GOT3 (cell line): ENCODE measurements at places on chromosomes 16 and 17.

DNA sequence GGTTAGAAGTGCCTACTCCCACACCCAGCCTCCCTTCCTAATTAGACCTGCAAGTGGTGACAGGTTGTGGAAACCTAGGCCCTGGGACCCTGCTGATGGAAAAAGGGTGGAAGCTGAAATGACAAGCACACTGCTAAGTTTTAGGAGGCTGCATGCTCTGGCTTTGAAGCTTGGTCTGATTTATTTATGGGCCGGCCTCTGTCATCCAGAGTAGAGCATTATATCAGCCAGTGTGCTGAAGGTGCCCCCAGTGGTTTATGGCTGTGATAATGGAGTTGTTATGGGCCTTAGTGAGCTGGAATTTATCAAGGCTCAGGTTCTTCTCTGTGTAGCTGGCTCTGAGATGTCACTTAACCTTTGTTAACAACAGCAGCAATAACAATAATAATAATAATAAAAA lies 142.6 kb downstream of the UTP18 start:
- DNase-seq, result no peak

DNA sequence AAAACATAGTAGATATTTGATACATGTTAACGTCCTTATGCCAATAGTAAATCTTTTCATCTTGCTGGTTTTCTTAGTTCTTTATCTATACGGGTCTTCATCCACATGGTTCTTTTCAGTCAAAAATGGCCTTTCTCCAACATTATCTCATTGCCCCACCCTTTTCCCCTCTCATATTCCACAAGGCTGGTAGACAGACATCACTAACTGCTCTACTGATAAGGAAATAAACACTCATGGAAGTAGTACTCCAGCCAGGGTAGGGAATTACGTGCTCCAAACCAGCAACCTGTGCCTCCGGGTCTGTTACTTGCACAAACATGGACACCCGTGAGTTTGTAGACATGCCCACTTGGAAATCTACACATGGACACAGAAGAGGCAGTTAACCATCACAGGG lies 141.4 kb downstream of the XYLT1 start:
- DNase-seq, result no peak

DNA sequence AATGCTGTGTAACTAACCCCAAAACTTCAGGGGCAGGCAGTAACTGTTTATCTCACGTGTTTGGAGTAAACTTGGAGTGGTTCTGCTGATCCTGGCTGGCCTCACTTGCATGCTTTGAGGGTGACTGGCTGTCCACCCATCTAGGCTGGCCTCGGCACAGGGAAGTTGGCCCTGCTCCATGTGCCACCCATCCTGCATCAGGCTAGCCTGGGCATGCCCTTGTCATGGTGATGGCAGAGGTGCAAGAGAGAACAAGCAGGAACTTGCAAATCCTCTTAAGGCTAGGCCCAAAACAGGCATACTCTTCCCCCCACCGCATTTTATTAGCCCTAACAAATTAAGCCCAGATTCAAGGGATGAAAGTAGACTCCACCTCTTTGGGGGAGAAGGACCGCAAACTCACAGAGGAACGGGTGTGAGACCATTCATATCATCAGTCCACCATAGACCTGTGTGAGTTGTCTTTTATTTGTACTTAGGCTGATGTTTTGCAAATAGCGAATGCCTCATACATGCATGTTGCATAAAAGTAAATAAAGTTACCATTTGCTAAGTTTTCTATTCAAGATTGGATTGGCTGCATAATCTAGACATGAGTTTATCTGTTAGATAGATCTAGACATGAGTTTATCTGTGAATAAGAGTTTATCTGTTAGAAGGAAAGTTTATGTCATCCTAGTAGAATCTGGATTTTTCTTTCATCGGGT lies 221.0 kb downstream of the CCDC182 start:
- DNase-seq, result no peak

GRCh38 chr17:2385240-2386210 lies 15.3 kb downstream of the MNT start:
- DNase-seq, result no peak

- no peak for DNase-seq
These were observed 209.4 kb downstream of the KATNIP start for GRCh38 chr16:27759301-27759871.

DNA sequence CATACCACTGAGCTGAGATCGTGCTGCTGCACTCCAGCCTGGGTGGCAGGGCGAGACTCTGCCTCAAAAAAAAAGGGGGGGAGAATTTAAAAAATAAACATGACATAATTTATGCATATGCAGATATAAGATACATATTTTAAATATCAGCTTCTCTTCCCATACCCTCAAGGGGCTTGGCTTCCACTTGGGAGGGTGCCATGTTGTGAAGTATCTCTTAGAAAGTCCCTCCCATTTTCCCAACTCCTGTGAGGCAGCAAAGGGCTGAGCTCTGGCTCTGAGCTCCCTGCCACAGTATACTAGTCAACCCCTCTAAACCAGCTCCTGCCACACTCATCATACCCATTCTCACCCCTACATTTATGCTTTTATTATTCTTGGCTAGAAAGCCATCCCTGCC lies 39.4 kb downstream of the MYH11 start:
- no peak for DNase-seq

DNA sequence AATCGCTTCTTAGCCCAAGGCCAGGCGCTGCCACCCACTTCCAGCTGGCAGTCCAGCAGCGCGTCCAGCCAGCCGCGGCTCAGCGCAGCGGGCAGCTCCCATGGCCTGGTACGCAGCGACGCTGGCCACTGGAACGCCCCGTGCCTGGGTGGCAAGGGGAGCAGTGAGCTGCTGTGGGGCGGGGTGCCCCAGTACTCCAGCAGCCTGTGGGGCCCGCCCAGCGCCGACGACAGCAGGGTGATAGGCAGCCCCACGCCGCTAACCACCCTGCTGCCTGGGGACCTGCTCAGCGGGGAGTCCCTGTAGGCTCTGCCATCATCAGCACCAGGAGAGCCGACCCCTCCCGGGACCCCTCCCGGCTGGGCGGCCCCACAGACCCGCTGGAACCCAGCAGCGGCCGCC lies 24.0 kb downstream of the TMC6 start:
- no peak for DNase-seq

- DNase-seq, result no peak
These were observed 560 bp upstream of the RUSF1 start for GRCh38 chr16:31508706-31509195.

- DNase-seq, result no peak
These were observed 149.3 kb downstream of the MSI2 start for GRCh38 chr17:57405491-57406072.

DNA sequence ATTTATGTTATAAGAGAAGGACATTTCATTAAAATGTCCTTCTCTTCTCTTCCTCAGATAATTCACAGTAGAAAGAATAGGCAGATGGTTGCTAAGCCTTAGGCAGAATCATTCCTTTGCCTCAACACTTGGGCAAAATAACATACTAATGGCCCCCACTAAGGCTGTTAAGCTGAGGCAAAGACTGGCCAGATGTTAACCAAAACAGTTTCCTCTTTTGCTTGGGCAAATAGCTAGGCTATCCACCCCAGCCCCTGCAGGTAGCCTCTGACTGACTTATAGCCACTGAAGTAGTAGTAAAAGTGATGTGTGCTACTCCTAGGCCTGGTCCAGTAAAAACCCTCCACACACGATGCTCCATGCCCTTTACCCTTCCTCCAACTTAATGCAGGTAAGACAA lies 55.2 kb downstream of the SPAG9 start:
- no peak for DNase-seq

- DNase-seq, result no peak
These were observed 15.7 kb upstream of the CCL1 start for GRCh38 chr17:34378664-34379101.

DNA sequence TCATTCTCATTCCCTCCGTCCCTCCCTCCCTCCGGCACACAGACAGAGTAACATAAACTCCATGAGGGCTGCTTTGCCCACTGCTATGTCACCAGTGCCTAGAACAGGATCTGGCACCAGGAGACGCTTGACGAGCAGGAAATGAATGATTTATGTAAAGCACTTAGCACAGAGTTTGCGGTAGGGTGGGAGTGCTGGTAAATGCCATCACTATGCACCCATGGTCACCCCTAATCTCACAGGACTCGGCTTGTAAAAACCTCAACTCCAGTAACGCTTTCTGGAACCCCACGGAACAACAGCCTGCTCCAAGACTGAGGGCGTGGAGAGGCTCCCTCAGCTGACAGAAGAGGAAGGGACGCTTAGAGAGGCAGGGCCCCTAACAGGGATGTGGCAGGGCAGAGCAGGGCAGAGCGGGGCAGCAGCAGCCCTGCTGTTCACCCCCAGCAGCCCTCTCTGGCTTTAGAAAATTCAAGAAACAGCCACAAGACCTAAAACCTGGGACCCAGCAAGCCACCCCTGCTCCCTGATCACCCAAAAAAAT lies 156.9 kb downstream of the C16orf78 start:
- no peak for DNase-seq

- no peak for DNase-seq
These were observed 64.3 kb upstream of the RCVRN start for GRCh38 chr17:9969301-9969935.

DNA sequence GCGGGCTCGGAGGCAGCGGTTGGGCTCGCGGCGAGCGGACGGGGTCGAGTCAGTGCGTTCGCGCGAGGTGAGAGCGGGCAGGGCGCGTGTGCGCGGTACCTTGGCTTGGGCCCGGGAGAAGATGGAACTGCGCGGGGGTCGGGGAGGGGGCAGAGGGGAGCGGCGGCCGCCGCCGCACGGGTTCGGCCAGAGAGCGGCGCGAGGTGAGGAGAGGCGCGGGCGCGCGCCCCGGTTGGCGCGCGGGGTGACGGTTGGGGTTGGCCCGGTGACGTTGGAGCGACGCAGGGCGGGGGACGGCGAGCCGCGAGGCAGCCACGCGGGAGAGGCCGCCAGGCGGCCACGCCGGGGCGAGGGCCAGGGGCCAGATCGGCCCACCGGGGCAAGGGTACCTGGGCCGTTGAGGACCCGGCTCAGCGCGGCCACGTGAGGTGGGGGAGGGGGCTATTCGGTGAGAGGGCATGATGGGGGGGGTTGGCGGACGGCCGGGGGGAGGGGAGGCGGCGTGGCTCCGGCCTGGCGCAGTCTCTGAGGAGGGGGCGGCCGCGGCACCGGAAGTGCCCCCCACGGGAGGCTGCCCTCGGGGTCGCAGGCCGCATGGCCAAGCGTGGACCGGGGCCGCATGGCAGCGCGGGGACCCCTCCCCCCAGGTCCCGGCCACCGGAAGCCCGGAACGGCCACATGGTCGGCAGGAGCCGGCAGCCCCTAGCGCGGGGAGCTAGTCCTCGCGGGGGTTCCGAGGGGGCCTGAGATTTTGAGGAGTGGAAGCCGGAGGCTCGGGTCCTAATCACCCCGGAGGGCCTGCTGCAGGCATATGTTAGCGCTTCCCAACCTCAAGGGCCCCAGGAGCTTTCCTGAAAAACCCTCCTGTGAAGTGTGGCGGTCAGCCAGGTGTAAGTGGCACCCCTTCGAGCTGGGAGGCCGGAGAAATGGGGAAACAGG lies 527 bp downstream of the EIF5A start:
- no peak for DNase-seq

DNA sequence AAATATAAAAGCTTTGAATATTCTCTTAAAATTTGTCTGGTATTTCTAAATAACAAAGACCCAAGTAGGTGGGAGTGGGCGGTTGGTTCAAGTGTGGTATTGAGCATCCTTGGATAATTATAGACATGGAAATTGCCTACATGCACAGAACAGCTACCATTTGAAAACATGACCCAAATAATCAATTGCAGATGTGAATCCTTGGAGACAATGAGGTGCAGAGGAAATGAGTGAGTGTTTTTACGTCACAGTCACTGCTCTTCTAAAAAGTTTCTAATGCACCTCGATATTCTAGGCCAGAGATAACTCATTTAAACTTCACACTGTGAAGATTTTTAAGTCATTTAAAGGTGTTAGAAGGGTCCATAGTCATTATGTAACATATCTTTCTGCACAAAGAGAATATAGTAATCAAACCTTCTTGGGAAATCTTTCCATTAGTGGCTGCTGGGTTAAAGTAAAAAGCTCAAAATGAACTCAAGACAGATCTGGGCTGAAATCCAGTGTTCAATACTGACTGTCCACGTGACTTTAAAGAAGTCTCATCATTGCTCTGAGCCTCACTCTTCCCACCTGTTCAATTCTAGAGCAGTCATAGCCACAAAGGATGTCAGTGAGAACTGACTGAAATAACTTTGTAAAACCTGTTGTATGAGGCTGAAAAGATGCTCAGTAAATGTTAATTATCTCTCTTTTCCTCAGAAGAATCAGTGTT lies 144.5 kb downstream of the CDH11 start:
- DNase-seq, result no peak

DNA sequence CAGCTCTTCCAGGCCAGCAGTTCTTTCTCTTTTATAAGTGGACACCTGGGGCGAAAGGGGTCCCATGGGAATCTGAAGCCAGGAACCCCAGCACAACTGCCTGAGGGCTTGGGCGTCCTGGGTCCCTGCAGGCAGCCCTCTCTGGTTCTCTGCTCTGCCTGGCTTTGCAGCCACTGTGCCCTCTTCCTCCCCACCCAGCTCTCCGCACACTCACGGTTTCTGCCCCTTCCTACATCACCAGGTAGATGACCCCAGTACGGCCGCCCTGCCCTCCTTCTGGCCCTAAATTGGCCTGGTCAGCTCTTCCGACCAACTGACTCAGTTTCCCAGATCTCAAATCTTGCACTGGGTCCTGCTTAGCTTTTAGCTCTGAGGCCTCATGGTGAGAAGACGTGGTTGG lies 225.3 kb downstream of the KATNIP start:
- no peak for DNase-seq

DNA sequence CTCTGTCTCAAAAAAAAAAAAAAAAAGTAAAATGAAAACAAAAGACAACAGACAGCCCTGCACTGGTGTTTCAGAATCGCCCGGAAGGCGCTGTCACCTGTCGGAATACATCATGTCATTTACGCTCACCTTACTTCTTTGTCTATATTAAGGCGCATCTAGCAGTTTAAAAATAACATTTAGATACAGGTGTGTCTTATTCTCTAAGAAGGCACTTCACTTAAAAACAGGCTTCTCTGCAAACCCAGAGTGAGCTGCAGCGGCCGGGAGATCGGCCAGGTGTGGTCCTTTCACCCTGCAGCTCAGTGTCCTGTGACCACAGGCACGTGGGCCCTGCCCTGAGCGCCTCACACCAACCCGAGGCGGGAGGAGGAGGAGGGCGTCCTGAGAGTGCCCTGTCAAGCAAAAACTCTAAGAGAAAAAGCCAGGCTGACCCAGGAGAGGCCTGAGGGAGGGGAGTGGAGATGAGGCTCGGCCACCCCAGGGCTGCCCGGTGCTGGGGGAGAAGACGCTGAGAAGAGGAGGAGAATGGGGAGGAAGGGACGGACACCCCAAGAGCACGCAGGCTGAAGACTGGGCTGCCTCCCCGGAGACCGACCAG lies 3.3 kb upstream of the LMF1 start:
- DNase-seq, result no peak

GRCh38 chr16:11232852-11233726 lies 22.9 kb downstream of the SOCS1 start:
- DNase-seq, result no peak

DNA sequence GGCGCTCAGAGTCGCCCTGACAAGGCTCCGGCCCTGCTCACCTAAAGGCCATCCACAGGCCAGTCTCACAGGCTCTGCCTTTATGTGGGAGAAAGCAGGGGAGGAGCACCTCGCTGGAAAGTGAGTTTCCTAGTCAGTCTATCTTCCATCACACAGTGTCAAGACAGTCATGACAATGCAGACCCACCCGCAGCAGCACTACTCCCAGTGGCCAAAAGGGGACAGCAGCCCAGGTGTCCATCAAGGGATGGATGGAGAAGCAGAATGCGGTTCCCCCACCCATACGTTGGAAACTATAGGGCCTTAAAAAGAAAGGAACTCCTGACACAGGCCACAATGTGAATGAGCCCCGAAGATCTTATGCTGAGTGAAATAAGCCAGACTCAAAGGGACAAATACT lies 226.8 kb downstream of the ENGASE start:
- no peak for DNase-seq

- DNase-seq, result no peak
These were observed 4.6 kb upstream of the PMP22 start for GRCh38 chr17:15269780-15270089.

- DNase-seq, result no peak
These were observed 76.1 kb upstream of the SDK2 start for GRCh38 chr17:73720187-73720834.
